Activated T-cell treated with anti-CD3 and anti-CD28 coated beads, Interleukin-2, amount 50 U/mL, for 48 hours (primary cell): ENCODE measurements at places on chromosomes 3 and 15.

DNA sequence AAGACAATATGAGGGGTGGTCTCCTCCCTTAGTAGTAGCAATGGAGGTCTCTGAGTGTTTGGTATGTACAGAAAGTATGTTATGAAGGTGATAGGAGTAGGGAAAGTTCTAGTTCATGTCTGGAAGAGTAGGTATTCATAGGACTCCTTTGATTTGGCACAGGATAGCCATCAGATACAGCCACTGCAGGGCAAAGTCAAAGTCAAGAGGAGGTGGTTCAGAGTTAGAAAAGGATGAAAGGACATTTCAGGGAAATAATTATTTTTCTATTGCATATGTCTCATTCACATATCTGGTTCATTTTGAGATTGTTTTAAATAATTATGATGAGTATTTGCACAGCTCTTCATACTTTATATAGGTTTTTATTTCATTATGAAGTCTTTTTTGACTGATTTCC is 381.1 kb downstream of the MFSD1 start:
- no peak for DNase-seq

- DNase-seq: no peak
These were observed 4.7 kb downstream of the GLDN start for GRCh38 chr15:51346136-51346535.

DNA sequence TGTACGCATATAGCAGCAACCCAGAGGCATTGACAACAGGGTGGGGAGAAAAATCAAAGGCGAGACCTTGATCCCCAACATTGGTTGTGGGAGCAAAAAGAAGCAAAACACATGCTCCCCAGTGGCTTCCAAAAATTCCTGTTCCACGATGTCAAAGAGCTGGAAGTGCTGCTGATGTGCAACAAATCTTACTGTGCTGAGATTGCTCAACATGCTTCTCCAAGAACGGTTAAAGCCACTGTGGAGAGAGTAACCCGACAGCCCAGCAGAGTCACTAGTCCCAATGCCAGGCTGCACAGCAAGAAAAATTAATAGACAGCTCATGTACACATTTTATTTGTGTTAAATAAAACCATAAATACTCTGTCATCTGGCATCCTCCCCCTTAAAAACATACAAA is 179.9 kb upstream of the PFN2 start:
- no peak for DNase-seq

DNA sequence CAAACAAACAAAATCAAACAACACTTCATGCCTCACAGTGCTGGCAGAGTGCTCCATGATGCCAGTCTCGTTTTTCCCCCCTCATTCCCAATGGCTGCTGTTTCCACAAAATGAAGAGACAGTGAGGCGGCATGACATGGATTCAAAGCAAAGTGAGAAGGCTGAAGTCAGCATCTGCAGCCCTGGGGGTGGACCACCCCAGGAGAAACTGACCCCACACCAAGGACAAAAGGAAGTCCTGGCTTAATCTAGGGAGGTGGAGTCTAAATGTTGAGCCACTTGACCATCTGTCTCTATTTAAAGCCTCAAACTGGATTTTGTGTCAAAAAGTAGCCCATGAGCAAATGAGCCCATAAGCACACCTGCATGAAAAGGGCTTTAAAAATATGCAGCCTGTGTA is 151.2 kb upstream of the RORA start:
- DNase-seq: no peak

GRCh38 chr3:98038876-98039275 is 3.8 kb upstream of the GABRR3 start:
- DNase-seq: no peak

DNA sequence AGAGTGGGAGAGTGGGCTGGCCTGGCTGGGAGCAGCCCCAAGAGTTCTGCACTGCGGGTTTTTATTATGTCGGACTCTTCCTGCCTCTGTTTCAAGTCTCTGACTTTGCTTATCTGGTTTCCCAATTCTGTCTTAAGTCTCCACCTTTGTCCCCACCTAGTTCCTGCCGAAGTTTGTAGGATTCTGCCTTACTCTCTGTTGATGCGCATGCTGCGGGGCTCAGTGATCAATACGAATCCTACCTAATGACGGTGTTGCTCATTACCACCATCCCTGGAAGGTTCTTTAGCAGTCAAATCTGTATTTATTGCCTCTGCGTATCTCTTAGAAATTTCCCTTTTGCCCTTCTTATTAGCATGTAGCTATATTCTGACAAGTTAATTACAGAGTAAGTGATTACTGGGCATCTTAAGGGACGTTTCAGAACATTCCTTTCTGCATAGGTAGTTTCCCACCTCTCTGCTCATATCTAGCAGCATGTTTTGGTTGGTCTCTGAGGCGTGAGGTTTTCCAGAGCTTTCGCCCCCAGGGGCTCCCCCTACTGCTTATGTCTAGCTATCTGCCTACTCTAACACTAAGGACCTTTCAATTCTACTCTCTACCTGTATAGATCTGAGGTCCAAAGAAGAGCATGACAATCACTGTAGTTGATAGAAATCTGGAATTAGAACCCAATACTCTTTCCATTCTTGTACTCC is 236.0 kb upstream of the EIF1B start:
- no peak for DNase-seq

- DNase-seq: no peak
These were observed 63.1 kb downstream of the EDEM1 start for GRCh38 chr3:5250467-5251195.

DNA sequence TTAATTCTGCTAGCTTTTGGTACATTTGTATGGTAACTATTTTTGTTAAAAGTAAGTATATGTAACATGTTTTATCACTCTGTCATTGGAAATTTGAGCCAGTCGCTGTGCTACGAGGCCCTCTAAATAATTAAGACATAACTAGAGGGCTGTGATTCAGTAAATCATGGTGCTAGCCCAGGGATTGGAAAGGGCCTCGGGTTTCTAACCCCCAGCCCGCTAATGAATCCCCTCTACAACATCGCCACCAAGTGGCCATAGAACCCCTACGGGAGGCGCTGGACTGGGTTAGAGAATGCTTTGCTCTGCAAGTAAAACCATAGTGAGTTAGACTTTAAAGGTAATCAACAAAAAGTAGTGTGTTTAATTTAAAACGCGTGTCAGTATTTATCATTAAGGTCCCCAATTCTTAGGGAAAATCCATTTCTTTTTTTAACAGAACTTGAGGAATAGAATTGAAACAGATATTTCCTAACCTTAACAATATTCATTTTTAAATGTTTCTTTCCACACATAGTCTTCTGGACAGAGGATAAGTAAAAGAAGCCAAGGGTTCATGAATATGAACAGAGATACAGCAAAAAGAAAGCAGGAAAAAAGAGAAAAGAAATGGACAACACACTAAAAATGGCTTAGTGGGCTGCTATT is 744.7 kb downstream of the EPHA3 start:
- DNase-seq: no peak
